ENCODE measurements at places on chromosomes 2 and 18. TPM values are rescaled to one million over a fixed set of nuclear protein-coding genes. Genes with fewer than 3 reads are reported as not detected.

Gene ANKZF1
- 23.5 TPM for total RNA-seq

Gene TIA1
- total RNA-seq = 47.7 TPM

Gene FSHR
- not detected for total RNA-seq

Gene DQX1
- total RNA-seq = 0.16 TPM

Gene IL1RL1
- total RNA-seq = 0.67 TPM

Gene IL36B
- 0.09 TPM for total RNA-seq
